ENCODE measurements at places on chromosomes 12 and 14.
A peak's percentile ranks its signal among the peaks of the same experiment; 100 is the strongest.

DNA sequence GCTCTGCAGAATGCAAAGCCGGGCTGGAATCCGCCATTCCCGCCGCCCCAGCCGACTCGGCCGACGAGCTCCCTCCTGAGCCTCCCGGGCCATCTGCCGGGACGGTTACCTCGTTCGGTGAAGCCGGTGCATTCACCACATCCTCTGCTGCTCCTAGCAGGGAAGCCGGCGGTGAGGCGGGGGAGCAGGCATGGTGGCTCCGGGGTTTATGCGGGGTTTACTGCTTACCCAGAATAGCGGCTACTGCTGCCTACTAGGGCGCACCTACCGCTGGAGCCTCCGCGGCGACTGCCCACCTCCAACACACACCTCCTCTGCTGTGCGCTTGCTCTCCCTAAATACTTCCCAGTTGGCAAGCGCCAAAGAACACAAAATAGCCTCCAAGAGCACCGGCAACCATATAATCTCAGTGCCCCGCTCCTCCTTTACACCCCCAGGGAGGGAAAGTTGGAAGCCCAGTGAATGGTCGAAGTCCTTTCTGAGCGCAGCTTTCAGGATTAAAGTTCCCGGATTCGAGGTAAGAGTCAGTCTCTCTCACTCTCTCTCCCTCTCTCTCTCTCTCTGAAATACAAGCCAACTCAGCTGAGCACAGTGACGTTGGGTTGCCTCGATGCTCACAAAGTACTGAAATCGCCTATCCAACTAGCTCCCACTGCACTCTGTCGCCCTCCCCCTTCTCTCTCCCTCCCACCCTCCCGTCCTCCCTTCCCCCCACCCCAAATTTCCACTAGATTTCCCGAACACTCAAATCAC is at the start of gene TBX5:
TSS of gene TBX5 (minus strand) at position 626 of the 753 bp plus-strand sequence. CDS start 2,246 bp downstream, outside the sequence.
- H3K4me1 ChIP-seq = no peaks in the 10 kb centered on the region
- no peaks in the 10 kb centered on the region for H3K36me3 ChIP-seq
- no peak within 1 kb of the TSS for H3K27ac ChIP-seq
- DNase-seq = no peak

DNA sequence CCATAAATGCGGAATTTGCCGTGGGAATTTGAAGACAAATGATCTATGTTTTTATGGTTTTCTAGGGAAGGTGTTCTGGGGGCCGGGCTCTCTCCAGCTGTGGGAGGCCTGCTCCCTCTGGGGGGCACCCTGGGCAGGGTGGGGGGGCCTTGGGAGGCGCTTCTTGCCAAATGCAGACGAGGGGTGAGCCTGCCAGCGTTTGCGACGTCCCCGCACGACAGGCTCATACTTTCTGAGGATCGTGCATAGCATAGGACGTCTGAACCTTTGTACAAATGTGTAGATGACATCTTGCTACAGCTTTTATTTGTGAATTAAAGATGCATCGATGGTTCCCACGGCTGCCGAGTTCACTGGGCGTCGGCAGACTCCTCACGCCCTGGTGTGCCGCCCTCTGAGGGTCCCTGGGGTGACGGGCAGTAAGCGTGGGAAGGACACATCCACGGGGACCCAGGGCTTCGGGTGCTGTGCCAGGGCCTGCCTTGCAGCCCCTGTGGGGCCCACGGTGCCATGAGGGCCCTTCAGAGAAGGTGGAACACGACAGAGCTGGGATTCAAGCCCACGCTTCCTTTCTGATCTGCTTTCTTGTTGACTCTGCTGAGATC is 42.3 kb downstream of the KIF26A start:
- no peaks in the 10 kb centered on the region for H3K4me1 ChIP-seq
- H3K36me3 ChIP-seq = no peaks in the 10 kb centered on the region
- H3K27me3 ChIP-seq = no peaks in the 10 kb centered on the region
- no peak overlapping the region for H3K27ac ChIP-seq
- DNase-seq = no peak
- no peak overlapping the region for H3K4me3 ChIP-seq

DNA sequence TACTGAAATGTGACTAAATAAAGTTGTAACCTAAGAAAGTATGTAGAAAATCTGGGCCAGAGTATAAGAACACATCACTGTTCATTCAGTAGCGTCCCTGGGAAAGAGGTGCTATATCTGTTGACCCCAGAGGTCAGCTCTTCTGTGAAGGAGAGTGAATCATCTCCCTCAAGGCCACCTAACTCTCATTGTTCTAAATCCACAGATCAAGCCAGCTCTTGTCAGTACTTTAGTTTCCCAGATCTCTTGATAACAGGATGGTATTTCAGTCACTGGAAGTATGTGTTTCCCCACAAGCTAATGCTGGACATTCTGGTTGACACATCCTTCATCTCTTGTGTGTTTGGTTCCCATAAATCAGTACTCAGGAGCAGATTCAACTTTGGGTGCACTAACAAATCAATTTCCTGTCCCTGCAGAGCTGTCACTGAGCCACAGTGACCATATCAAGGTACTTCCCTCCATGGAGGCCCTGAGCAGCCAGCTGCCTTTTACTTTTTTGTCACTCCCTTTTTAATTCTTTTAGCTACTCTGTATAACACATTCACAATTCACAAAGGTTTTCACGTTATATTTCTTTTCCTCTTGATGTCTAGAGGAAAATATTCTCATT is 7.8 kb downstream of the KRT1 start:
- DNase-seq = no peak
- H3K4me3 ChIP-seq = no peak overlapping the region
- no peaks in the 10 kb centered on the region for H3K27me3 ChIP-seq

DNA sequence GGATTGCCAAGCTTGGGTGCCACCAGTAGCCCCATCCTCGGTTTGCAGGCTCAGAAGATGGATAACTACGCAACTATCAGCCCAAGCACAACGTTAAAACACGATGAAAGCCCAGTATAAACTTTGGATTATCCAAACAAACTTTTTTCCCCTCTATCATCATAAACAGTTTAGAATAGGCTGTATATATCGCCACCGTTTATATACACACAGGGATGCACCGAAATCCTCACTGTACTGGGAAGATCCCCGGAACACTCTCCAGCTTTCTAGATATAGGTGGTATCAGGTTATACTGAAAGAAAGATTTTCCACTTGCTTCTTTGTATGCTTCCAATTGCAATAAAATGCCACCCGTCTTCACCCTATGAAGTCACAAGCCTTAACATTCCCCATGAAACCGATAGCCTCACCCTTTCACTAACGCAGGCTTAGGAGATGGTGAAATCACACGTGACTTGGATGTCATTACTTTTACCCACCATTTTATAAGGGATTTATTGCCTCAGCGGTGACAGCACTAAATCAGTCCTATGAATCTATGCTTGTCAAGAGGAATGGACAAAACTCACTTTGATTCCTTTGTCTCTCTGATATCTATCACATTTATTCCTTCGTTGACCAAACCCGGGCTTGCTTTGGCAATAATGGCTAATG is 207.6 kb upstream of the FOXN3 start:
- no peaks in the 10 kb centered on the region for H3K27me3 ChIP-seq
- H3K36me3 ChIP-seq = no peaks in the 10 kb centered on the region
- H3K4me1 ChIP-seq = peaks cover 1% of the 10 kb centered on the region
- no peak overlapping the region for H3K4me3 ChIP-seq
- H3K27ac ChIP-seq = no peak overlapping the region

DNA sequence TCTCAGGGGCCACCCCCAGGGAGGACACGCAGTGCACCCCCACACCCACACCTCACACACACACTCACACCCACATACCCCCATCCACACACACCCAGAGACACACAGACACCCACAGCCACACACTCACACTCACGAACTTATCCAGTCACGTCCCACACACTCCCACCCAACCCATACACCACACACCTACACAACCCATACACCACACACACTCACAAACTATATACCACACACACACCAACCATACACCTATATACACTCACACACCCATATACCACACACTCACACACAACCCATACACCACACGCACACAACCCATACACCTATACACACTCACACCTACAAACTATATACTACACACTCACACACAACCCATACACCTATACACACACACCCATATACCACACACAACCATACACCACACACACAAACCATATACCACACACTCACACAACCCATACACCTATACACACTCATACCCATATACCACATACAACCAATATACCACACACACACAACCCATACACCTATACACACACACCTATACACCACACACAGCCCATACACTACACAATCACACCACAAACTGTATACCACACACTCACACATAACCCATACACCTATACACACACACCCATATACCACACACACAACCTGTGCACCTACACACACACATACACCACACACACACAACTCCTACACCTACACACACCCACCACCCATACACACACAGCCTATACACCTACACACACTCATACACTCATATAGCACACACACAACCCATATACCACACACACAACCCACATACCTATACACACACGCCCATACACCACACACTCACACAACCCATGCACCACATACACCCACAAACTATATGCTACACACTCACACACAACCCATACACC is 42.7 kb downstream of the TMEM121 start:
- H3K36me3 ChIP-seq = no peaks in the 10 kb centered on the region
- no peaks in the 10 kb centered on the region for H3K4me1 ChIP-seq
- no peaks in the 10 kb centered on the region for H3K27me3 ChIP-seq
- H3K4me3 ChIP-seq = no peak overlapping the region
- no peak for DNase-seq
- no peak overlapping the region for H3K27ac ChIP-seq

- H3K27ac ChIP-seq = no peak overlapping the region
- peaks cover 27% of the 10 kb centered on the region for H3K36me3 ChIP-seq
- DNase-seq = no peak
- H3K27me3 ChIP-seq = no peaks in the 10 kb centered on the region
- no peak overlapping the region for H3K4me3 ChIP-seq
- no peaks in the 10 kb centered on the region for H3K4me1 ChIP-seq
Measured at GRCh38 chr14:102805941-102806340, 28.7 kb downstream of the TRAF3 start.

- DNase-seq = no peak
- H3K4me1 ChIP-seq = no peaks in the 10 kb centered on the region
- H3K4me3 ChIP-seq = no peak overlapping the region
- H3K27me3 ChIP-seq = no peaks in the 10 kb centered on the region
- no peaks in the 10 kb centered on the region for H3K36me3 ChIP-seq
- H3K27ac ChIP-seq = no peak overlapping the region
Measured at GRCh38 chr14:33542338-33543287, 408.3 kb downstream of the EGLN3 start.

DNA sequence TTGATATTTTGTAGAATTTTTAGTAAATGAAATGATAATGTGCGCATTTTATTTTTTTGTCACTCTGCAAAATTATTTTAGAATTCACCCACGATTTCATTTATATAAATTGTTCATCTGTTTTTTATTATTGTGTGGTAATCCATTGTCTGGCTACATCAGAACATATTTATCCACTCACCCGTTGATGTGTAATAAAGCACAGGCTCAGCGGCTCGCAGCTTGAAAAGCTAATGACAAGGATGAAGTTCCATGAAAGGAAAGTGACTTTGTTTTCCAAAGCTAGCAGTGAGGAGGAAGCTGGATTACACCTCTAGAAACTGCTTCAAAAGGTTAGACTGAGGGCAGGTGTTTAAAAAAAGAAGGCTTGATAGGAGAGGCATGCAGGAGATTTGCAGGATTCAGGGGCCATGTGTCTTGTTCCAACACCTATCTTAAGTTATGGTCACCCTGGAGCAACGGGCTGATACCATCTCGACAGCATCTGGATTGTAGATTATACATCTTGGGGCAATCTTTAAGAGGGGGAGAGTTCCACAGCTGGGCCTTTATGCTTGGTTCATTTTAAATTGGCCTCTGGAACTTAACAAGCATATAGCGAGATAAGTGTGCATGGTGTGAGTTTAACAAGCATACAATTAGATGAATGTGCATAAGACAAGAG is 194.1 kb downstream of the TMTC3 start:
- H3K4me3 ChIP-seq = no peak overlapping the region
- H3K36me3 ChIP-seq = no peaks in the 10 kb centered on the region
- no peaks in the 10 kb centered on the region for H3K4me1 ChIP-seq
- H3K27me3 ChIP-seq = no peaks in the 10 kb centered on the region
- DNase-seq = no peak

DNA sequence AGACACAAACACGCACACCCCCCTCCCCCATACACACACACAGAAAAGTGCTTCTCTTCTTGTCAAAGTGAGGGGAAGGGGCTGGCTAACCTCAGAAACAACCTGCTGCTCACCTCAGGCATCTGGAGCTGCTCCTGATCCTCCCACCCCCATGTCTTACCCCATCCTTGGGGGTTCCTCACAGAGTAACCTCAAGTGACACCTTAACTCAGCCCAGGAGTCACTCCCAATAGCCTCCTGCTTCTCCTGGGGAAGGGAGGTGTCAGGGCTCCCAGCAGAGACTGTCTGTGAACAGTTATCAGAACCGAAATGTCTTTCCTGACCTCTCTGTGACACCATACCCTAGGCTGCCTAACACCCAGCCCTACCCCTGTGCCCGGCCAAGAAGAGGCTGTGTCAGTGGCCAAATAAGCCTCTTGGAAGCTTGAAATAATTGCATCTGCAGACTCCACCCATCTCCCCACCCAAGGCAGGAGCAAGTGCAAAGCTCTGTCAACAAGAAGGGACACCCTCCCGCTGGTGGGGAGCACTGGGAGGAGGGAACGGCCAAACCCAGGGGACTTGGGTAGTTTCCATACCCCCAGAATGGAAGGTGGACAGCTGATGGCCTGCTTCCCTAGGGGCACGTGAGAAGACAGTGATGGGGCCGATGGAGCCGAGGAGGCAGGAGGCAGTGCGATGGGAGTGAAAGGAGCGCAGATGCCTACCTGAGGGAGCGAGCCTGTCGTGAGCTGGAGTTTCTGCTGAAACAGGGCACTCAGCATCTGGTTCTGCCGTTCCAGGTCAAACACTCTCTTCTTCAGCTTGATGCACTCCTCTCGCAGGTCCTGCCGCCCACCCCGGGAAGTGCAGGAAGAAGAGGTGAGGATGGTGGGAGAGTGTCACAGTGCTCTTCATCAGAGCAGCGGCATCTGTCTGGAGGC is 26.8 kb downstream of the NCKAP5L start:
- no peak overlapping the region for H3K27ac ChIP-seq
- H3K4me3 ChIP-seq = no peak overlapping the region
- H3K27me3 ChIP-seq = no peaks in the 10 kb centered on the region
- H3K36me3 ChIP-seq = peaks cover 97% of the 10 kb centered on the region
- peaks cover 17% of the 10 kb centered on the region for H3K4me1 ChIP-seq

DNA sequence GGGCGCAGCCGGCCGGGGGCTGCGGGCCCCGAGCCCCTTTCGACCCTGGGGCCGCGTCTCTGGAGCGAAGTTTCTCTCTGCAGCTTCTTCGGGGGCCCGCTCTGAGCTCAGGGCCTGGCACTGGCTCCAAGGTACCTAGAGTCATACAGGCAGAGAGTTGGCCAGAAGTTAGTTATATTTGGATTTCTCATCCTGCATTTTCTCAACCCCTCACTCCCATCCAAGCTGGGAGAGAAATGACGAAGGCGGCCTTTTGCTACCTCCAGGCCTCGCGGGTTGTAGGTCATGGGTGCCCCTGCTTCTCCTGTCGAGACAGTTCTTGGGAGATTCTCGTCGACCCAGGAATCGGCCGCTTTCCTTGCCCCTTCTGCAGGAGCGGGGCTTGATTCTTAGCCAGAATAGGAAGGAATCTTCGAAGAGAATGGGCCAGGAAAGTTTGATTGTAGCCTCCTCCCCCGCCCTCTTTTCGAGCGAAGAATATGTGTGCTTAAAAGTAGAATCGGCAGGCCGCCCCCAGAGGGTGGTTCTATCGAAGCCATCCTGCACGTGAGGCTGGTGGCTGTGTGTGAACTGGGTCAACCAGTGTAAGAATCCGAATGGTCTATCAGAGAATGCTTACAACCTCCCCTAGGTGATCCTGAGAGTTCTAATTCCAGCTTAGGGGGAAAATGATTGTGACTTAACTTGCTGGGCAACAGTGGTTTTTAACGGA is 785 bp downstream of the MLEC start:
- no peak for DNase-seq
- peak overlapping the region; percentile 96 for H3K27ac ChIP-seq
- H3K4me1 ChIP-seq = peaks cover 47% of the 10 kb centered on the region
- peaks cover 4% of the 10 kb centered on the region for H3K36me3 ChIP-seq
- H3K27me3 ChIP-seq = no peaks in the 10 kb centered on the region
- H3K4me3 ChIP-seq = peak overlapping the region; percentile 65

All from CD14-positive monocyte (primary cell).